ENCODE measurements at places on chromosomes 16 and 17.

GRCh38 chr16:83494459-83494858 is 313.3 kb upstream of the HSBP1 start:
- DNase-seq, result no peak

DNA sequence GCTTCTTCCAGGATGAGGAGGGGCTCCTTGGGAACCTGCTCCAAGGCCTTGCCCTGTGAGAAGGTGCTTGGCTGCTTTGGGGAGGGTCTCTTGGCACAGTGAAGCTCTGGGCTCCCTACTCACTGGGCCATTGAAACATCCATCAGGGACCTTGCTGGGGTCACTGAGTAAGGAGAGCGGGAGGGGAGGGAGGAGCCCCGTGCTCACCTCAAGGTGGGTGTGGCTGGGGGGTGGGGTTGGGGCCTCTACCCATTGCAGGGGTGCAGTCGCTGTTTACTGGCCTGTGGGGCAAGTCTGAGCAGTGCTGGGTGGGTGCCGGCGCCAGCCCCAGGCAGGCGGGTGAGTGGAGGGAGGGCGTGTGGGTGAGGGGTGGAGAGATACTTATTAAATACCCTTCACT is 9.9 kb downstream of the TNS4 start:
- no peak for DNase-seq

DNA sequence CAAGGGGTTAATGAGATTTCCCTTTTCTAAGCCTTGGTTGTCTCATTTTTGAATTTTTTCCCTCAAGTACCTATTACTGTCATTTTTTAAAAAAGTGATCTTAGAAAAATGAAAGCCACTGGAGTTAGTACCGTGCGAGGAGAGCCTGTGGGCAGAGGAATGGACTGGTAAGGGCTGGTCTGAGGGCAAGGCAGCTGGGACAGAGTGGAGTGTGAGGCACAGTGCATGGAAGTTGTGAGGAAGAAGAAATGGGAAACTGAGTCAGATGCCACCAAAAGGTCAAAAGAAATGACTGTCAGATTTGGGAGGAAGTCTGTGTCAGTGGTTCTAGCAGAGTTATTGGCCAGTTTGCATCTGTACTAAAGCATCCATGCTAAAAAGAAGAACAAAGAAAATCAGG is 8.2 kb downstream of the RASD1 start:
- no peak for DNase-seq

- DNase-seq, result no peak
Measured at GRCh38 chr16:10065019-10065418, 117.2 kb downstream of the GRIN2A start.

- no peak for DNase-seq
Measured at GRCh38 chr17:42891539-42892152, 9.0 kb upstream of the G6PC1 start.

GRCh38 chr17:565521-565920 is 149.1 kb downstream of the VPS53 start:
- no peak for DNase-seq

GRCh38 chr16:15866451-15866850 is 9.6 kb upstream of the MYH11 start:
- no peak for DNase-seq

- DNase-seq, result peak; percentile 4
Measured at GRCh38 chr17:18257982-18258355, 569 bp downstream of the FLII start.

DNA sequence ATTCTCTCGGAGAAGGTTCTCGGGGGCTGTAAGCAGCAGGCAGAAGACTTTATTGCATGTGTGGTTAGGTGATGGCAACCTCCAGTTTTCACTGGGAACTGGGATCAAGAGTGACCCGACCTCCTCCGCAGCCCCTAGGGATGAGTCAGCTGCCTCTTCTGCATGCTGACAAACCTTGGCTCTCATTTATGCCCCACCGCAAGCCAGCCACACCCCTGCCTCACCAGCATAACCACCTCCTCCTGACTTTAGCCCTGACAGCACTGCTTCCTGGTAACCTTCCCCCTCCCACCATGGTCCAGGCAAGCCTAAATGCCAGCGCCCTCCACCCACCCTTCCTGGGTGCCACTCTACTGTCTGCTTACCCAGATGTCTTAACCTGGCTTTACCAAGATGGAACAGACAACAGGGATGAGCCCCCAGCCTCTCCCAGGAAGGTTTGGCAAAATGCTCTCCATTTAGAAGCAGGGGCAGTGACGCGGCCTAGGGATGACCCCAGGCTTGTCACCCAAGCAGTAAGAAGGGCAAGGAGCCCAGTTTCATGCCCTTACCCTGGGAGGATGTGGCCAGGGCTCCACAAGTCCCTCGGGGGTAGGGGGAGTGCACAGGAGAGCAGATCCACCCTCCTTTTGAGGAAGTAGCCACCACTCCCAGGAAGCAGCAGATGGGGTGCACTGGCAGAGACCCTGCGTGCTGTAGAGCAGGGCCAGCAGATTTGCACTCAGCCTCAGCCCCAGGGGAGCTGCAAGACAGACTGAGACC is 73.5 kb downstream of the GOSR1 start:
- no peak for DNase-seq

DNA sequence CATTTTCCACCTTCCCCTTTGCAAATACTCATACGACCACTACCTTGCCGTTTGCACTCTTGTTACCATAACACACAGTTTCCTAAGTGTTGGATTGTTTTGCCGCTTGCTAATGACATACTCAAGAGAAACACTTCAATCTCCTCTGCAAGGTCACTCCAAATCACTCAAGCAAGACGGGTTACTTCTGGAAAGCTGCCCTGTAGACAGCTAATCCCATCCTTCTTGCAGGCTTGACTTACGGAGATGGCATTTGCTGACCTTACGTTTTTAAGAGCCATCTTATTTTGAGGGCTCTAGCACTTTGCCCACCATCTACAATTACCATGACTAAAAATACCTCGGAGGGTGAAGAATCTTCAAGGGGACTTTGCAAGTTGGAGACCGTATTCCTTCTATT is 46.2 kb downstream of the MYH3 start:
- no peak for DNase-seq

DNA sequence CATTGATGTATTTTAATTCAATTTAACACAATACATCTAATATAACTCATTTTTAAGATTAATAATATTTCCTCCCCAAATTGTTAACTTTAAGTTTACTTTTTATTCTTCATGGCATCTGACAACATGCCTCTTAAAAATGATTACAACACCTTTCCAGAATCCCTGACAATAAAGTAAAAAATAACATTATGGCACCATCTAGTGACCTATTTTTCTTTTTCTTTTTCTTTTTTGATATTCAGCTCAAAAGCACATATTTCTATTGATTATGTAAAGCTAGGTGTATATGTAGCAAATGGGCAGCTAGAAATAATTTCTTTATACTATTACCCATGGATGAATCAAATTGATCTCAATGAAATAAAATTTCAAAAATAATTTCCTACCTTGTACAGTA is 834.3 kb upstream of the CDH8 start:
- DNase-seq, result no peak

- DNase-seq, result no peak
Measured at GRCh38 chr17:21301593-21302550, 17.4 kb downstream of the MAP2K3 start.

DNA sequence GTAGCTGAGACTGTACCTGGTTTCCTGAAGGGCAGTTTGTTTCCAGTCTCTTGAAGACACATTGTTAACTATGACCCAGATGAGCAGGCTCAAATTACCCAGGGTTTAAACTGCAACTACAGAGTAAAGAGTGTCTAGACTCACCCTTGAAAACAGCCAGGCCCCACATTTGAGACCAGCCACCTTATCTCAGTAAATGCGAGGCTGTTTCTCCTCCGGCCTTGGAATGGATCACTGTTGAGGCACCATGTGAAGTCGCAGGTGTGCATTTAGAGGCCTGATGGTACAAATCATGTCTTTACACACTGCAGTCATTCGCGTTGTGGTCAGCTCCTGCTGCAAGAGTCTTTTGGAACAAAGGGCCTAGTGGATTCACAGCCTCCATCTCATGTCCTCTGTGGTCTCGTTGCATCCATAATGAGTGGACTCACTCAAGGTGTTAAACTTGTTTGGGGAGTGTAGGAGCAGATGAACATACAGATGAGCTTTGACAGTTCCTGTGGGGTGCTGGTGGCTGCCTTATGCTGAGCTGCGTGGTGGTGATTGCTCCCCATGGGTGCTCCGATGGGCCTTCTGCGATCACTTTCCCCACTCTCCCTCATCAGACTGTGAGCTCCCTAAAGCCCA is 18.5 kb upstream of the N4BP1 start:
- no peak for DNase-seq

DNA sequence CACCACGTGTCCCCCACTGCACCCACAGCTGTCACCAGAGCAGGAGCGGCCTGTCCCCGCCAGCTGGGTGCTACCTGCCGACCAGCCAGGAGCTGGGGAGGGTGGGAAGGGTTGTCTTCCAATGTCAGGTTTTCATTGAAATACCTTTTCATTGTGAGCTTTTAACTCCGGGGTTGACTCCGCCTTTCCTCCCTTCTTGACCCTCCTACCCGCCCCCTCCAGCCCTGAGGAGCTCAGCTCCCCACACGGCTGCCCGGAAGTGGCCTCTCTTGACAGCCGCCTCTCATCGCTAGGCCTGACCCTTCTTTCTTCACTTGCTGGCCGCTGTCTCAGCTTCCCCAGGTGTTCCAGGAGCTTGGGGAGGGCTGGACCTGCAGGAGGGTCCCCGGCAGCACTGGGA is 21.2 kb upstream of the GNG13 start:
- DNase-seq, result no peak

GRCh38 chr17:41404024-41404671 is 6.7 kb upstream of the KRT31 start:
- no peak for DNase-seq

DNA sequence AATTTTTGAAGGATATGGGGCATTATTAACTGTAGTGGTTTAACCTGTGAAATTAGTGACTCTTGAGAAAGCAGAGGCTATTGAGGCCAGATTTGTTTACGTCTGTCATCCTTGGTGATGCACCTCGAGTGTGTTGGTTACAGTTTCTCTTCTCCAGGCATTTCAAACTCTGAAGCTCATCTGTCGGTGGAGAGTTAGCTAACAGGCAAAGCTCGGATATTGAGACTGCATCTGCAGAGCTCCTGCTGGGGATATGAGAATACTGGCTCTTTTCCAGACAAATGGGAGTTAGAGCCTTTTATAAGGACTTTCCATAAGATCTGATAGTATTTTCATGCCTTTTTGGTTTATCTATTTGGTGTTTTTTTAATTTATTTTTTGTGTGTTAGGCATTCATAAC is 6.7 kb downstream of the CLEC16A start:
- DNase-seq, result no peak

GRCh38 chr17:15108992-15109391 is 156.1 kb downstream of the PMP22 start:
- DNase-seq, result no peak

- DNase-seq, result no peak
Measured at GRCh38 chr16:72565106-72565505, 393.2 kb upstream of the PMFBP1 start.

DNA sequence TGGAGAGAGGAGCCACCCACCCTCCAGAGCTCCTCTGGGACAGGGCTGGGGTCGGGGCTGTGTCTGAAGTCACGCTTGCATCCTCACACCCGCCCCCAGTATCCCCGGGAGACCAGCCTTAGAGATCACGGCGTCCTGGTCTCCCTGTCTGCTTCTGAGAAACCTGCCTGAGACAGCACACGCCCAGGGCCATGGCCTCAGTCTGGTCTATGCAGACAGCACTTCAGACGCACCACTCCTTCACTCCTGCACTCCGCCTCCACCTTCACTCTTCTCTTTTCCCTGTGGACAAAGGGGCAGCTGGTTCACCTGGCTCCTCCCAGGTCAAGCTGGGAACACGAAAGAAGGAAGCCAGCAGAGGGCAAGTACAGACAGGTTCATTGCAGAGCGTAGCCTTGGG is 248.0 kb upstream of the GSE1 start:
- DNase-seq, result no peak

DNA sequence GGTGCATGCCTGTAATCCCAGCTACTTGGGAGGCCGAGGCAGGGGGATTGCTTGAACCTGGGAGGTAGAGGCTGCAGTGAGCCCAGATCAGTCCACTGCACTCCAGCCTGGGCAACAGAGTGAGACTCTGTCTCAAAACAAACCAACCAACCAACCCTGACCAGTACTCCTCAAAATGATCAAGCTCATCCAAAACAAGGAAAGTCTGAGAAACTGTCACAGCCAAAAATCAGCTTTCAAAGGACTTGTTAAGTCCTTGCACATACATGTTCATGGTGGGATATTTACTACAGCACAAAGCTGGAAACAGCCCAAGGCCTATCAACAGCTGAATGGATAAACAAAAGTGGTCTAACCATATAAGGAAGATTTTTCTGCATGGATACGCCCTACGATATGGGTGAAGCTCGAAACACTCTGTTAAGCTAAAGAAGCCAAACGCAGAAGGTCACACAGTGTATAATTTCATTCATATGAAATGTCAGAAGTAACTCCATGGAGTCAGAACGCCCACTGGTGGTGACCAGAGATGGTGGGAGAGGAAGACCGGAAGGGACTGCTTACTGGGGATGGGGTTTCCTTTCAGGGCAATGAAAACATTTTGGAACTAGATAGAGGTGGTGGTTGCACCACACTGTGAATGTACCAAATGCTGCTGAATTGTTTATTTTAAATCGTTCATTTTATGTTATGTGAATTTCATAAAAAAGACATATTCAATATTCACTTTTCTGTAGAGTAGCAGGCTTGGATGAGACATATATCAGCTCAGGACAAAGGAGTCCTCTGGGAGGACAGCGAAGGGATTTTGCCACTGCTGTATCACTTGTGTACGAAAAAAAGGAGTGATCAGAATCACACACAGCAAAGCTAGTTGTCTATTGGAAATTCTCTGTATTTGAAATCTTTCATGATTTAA is 17.7 kb downstream of the CCL17 start:
- DNase-seq, result peak; percentile 39

DNA sequence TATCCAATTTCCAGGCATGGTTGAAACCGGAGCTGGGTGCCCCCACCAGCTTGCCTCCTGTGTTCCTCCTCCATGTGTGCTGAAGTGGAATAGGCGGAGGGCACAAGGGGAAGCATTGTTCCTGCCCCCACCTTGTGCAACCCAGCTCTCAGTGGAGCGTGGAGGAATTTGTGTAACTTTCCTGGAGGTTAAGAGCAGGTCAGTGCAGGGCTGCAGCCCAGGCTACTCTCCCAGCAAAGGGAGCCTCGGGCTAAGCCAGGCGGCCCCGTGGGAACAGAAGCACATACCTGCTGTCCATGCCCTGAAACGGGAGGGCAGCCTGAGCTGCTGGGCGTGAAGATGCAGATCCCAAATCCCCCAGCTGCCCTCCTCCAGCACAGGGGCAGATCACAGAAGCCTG is 158.8 kb upstream of the LHX1 start:
- DNase-seq, result no peak

GRCh38 chr16:14180481-14180944 is 109.4 kb downstream of the MRTFB start:
- DNase-seq, result no peak

DNA sequence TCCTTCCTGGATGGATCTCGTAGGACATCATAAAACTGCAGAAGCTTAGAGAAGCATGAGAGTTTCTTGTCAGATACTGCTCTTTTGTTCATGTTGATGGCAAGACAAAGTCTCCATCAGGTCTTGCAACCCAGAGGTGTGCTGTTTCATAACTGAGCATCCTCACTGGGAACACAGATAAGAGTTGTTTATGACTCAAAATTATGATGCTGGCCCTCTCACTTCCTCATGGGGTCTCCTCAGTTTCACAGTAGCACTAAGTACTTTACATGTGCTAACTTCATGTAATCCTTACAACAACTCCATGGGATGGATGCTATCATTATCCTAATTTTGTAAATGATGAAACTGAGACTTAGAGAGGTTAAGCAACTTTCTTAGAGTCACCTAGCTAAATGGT is 14.4 kb downstream of the SCPEP1 start:
- no peak for DNase-seq
